ENCODE measurements at places on chromosomes 1 and 21.

DNA sequence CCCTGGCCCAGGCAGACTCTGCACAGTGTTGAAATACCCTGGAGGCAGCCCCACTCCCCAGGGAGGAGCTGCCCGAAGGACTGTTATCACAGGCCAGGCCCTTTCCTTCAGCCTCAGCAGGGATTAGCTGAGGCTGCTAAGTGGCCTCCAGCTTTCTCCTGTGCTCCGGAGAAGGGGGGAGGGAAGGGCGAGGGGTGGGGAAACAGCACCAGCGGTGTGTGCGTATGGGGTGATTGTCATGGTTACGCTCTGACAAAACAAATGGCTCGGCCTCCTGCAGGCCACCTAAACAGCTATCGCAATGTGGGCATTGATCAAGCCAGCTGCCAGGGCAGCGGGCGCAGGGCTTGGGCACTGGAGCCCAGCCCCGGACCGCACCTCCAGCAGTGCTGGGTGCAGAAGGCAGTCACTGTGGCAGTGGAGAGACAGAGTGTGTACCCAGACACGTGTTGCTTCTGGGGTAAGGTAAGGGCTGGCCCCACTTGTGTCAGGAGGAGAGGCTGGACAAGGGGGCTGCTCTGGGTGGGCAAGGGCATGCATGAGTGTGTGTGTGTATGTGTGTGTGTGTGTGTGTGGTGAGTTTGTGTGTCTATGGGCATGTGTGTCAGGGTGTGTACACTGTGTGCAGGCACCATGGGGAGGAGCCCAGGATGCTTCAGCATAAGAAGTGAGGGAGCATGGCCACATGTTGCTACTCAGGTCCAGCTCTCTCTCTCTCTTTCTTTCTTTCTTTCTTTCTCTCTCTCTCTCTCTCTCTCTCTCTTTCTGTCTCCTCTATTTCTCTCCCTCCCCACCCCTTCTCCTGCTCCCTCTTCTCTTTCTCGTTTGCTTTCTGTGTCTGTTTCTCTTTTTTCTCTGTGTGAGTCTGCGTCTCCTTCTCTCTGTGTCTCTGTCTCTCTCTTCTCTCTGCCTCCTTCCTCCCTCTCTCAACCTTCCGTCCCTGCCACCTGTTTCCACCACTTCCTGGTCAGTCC, at the start of gene VWA5B1:
VWA5B1 (plus strand) TSS at position 252 of the 974 bp plus-strand sequence. CDS start 19,727 bp downstream, outside the sequence.
- no peak for DNase-seq
- H3K36me3 ChIP-seq, result no peaks in the 10 kb centered on the region
- no peak within 1 kb of the TSS for H3K27ac ChIP-seq
- H3K4me1 ChIP-seq, result no peaks in the 10 kb centered on the region
- H3K4me3 ChIP-seq, result no peak within 1 kb of the TSS
- peaks cover 65% of the 10 kb centered on the region for H3K27me3 ChIP-seq

GRCh38 chr1:13761883-13762282, 61.9 kb downstream of the PRDM2 start:
- no peak overlapping the region for H3K27ac ChIP-seq
- H3K27me3 ChIP-seq, result no peaks in the 10 kb centered on the region
- no peaks in the 10 kb centered on the region for H3K36me3 ChIP-seq
- peaks cover 25% of the 10 kb centered on the region for H3K4me1 ChIP-seq
- no peak overlapping the region for H3K4me3 ChIP-seq

- no peak overlapping the region for H3K27ac ChIP-seq
- H3K36me3 ChIP-seq, result no peaks in the 10 kb centered on the region
- no peaks in the 10 kb centered on the region for H3K4me1 ChIP-seq
- no peak for DNase-seq
These were observed 95.9 kb downstream of the DDX20 start for GRCh38 chr1:111851552-111851951.

- peaks cover 8% of the 10 kb centered on the region for H3K36me3 ChIP-seq
- H3K4me3 ChIP-seq, result no peak overlapping the region
- no peak for DNase-seq
- no peak overlapping the region for H3K27ac ChIP-seq
- H3K27me3 ChIP-seq, result no peaks in the 10 kb centered on the region
These were observed 49.4 kb upstream of the KIAA1614 start for GRCh38 chr1:180863158-180863775.

DNA sequence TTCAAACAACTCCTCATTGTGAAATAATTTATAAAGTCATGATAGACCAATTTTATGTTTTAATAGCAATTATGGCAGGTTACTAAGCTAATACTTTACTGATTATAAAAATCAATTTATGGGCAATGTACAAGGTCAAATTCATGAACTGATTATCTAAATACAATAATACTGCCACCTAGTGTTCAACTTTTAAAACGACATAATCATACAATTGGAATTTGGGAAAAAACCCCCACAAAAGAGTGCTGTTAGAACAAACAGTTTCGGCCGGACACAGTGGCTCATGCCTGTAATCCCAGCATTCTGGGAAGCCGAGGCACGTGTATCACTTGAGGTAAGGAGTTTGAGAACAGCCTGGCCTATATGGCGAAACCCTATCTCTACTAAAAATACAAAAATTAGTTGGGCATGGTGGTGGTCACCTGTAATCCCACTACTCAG, 14.0 kb downstream of the GTF2B start:
- peaks cover 22% of the 10 kb centered on the region for H3K4me1 ChIP-seq
- H3K36me3 ChIP-seq, result peaks cover 21% of the 10 kb centered on the region
- no peaks in the 10 kb centered on the region for H3K27me3 ChIP-seq
- DNase-seq, result no peak
- no peak overlapping the region for H3K4me3 ChIP-seq
- H3K27ac ChIP-seq, result no peak overlapping the region

- H3K27me3 ChIP-seq, result no peaks in the 10 kb centered on the region
- H3K4me3 ChIP-seq, result no peak overlapping the region
- peaks cover 32% of the 10 kb centered on the region for H3K36me3 ChIP-seq
- H3K4me1 ChIP-seq, result no peaks in the 10 kb centered on the region
These were observed 47.7 kb downstream of the PRDM15 start for GRCh38 chr21:41831453-41831831.

- H3K27me3 ChIP-seq, result no peaks in the 10 kb centered on the region
- DNase-seq, result peak; percentile 77
- peak overlapping the region; percentile 95 for H3K27ac ChIP-seq
- H3K36me3 ChIP-seq, result no peaks in the 10 kb centered on the region
These were observed 1.1 kb upstream of the TBX15 start for GRCh38 chr1:118989006-118989815.

GRCh38 chr21:35812679-35813078, 247.6 kb downstream of the SETD4 start:
- H3K27me3 ChIP-seq, result no peaks in the 10 kb centered on the region
- no peaks in the 10 kb centered on the region for H3K4me1 ChIP-seq
- H3K27ac ChIP-seq, result no peak overlapping the region

- peaks cover under 1% of the 10 kb centered on the region for H3K4me1 ChIP-seq
- H3K27ac ChIP-seq, result no peak overlapping the region
- no peak overlapping the region for H3K4me3 ChIP-seq
- DNase-seq, result no peak
- no peaks in the 10 kb centered on the region for H3K27me3 ChIP-seq
- H3K36me3 ChIP-seq, result peaks cover 54% of the 10 kb centered on the region
These were observed 43.4 kb downstream of the VANGL1 start for GRCh38 chr1:115685029-115685705.

- no peaks in the 10 kb centered on the region for H3K36me3 ChIP-seq
- H3K4me1 ChIP-seq, result no peaks in the 10 kb centered on the region
These were observed 57.7 kb downstream of the ASTN1 start for GRCh38 chr1:177106614-177107365.

DNA sequence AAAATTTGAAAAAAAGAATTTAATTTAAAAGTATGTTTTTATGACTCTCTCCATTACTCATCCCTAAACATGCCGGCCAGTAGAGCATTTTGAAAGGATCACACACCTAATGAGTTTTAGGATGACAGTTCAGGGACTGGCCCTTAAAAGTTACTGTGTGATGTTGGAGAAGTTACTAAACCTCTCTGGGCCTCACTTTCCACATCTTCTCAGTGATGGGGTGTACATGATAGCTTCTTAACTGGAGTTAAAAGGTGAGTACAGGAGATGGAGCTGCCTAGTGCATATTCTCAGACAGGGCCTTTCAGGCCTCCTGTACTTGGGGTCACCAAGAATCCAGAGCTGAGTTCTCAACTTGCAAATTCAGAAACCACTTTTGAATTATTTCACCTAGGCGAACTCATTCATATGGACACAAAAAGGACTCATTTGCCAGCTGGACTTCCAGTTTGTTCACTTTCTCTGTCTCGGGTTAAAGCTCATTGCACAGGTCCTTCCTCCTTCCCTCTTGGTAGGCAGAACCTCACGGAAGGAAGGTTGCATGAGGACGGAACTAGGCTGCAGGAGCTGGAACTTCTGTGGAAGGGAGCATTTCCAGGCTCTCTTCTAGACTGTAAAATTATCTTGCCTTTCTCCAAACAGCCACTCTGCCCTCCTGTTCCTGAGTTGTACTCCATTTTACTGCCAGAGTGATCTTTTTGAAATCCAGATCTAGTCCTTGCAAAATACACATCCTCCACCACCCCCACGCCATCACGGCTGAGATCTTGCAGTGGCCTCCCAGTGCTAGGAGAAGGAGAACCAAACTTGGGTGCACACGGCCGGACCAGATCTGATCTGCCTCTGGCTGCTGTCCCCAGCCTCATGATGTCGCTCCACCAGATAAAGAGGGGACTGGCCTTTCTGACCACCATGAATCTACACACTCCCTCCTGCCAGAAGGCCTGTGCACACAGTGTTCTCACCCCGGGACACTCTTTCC, 4.3 kb upstream of the SLC30A1 start:
- H3K4me3 ChIP-seq, result no peak overlapping the region
- H3K27me3 ChIP-seq, result no peaks in the 10 kb centered on the region
- peak overlapping the region; percentile 97 for H3K27ac ChIP-seq
- no peaks in the 10 kb centered on the region for H3K36me3 ChIP-seq

GRCh38 chr1:74513411-74514300, 1.2 kb upstream of the LRRC53 start:
- no peaks in the 10 kb centered on the region for H3K4me1 ChIP-seq
- H3K27me3 ChIP-seq, result no peaks in the 10 kb centered on the region
- H3K4me3 ChIP-seq, result no peak overlapping the region
- no peak overlapping the region for H3K27ac ChIP-seq
- H3K36me3 ChIP-seq, result no peaks in the 10 kb centered on the region

DNA sequence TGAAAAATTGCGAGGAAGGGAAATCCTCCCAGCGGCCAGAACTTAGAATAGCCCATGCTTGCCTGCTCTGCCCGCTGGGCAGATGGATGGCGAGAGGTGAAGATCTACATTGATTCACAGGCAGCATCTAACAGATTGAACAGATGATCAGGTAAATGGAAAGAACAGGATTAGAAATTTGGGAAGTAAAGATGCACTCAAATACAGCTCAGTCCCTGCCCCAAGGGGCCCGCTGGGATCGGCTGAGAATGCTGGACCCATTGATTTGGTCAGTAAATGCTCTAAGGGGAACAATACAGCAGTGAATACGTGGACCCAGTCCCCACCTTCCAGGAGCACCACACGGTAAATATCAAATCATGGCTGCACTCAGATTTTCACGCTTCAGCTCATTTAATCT, 248.2 kb downstream of the MATN1 start:
- no peak overlapping the region for H3K4me3 ChIP-seq
- peaks cover 9% of the 10 kb centered on the region for H3K27me3 ChIP-seq
- no peak overlapping the region for H3K27ac ChIP-seq
- H3K4me1 ChIP-seq, result no peaks in the 10 kb centered on the region

DNA sequence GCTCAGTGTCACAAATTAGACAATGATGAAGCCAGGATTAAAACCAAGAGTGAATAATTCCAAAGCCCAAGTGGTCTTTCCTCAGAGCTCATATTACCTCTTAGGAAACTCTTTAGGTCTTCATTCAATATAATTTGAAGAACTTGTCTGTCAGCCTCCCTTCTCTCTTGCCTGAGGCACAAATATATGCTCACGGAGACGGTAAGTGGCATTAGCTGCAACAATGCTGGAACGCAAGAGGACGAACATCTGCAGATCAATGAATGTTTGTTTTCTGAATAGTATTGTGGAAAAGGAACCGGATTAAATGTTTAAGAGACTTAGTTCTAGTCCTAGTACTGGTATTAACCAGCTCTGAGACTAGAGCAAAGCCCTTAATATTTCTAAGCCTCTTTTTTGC, 39.7 kb upstream of the LYST start:
- no peak overlapping the region for H3K4me3 ChIP-seq
- no peak overlapping the region for H3K27ac ChIP-seq
- peaks cover 21% of the 10 kb centered on the region for H3K4me1 ChIP-seq
- H3K27me3 ChIP-seq, result no peaks in the 10 kb centered on the region
- no peak for DNase-seq

GRCh38 chr1:10698726-10699469, 97.5 kb downstream of the CASZ1 start:
- no peaks in the 10 kb centered on the region for H3K36me3 ChIP-seq
- no peaks in the 10 kb centered on the region for H3K27me3 ChIP-seq
- no peak for DNase-seq
- no peak overlapping the region for H3K4me3 ChIP-seq
- H3K4me1 ChIP-seq, result peaks cover 12% of the 10 kb centered on the region
- H3K27ac ChIP-seq, result no peak overlapping the region

- no peak overlapping the region for H3K27ac ChIP-seq
- no peaks in the 10 kb centered on the region for H3K36me3 ChIP-seq
These were observed 454.3 kb downstream of the AJAP1 start for GRCh38 chr1:5108740-5109139.

DNA sequence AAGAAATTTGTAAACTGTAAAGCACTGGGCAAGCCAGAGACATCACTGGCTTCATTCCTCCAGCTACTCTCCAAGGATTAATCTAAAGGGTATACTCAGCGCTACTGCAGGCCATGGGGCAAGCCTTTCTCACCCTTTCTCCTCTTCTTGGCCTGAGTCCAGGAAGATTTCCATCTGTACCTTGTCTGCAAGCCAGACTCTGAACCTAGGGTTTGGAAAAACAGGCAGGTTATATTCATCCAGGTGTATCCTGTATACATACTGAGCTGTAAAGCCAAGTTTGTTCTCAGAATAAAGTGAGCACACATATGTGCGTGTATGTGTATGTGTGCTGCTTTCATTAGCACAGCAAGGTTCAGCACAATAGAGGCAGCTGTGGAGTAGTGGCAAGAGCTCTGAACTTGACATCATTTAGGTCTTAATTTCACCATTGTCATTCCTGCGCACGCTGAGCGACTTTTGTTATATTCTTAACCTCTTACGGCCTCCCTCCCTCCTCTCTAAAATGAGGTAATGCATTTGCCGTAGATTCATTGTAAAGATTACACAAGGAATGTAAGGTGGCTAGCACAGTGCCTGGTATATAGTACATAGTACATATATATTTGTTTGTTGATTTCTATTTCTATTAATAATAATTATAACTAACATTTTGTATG, 128.1 kb upstream of the JUN start:
- no peaks in the 10 kb centered on the region for H3K27me3 ChIP-seq
- no peak for DNase-seq
- H3K4me1 ChIP-seq, result no peaks in the 10 kb centered on the region

- no peaks in the 10 kb centered on the region for H3K4me1 ChIP-seq
- no peaks in the 10 kb centered on the region for H3K27me3 ChIP-seq
- H3K4me3 ChIP-seq, result no peak overlapping the region
- no peak for DNase-seq
These were observed 39.3 kb downstream of the PDE9A start for GRCh38 chr21:42692688-42693087.

GRCh38 chr1:186454981-186455380, 5.9 kb downstream of the PDC start:
- H3K27me3 ChIP-seq, result no peaks in the 10 kb centered on the region
- H3K4me1 ChIP-seq, result no peaks in the 10 kb centered on the region
- DNase-seq, result no peak
- H3K27ac ChIP-seq, result no peak overlapping the region

GRCh38 chr1:16440131-16440469, 424 bp upstream of the NECAP2 start:
- peaks cover 18% of the 10 kb centered on the region for H3K36me3 ChIP-seq
- H3K4me3 ChIP-seq, result peak overlapping the region; percentile 95
- H3K27me3 ChIP-seq, result no peaks in the 10 kb centered on the region
- DNase-seq, result no peak
- peaks cover 33% of the 10 kb centered on the region for H3K4me1 ChIP-seq
- H3K27ac ChIP-seq, result peak overlapping the region; percentile 79

GRCh38 chr1:37519613-37520012, 5.0 kb upstream of the MEAF6 start:
- no peaks in the 10 kb centered on the region for H3K27me3 ChIP-seq
- no peak overlapping the region for H3K4me3 ChIP-seq
- H3K36me3 ChIP-seq, result no peaks in the 10 kb centered on the region
- no peak overlapping the region for H3K27ac ChIP-seq

Measured in tibial artery (tissue), 4 donors.